ENCODE measurements at places on chromosomes 11 and 22.

DNA sequence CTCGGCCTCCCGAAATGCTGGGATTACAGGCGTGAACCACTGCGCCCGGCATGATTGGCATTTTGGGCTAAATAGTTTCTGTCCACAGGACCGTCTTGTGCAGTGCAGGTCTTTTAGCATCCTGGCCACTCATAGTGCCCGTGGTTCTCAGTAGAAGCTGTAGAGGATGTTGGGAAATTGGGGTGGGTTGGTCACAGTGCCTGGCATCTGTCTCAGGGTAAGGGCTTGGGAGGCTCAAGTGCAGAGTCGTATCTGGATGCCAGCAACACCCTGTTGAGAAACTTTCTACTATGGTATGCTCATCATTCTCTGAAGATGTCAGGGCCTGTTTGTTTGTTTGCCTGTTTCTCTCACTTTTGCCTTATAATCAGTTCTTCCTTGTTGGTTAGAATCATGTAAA, 21.9 kb downstream of the UBE2L3 start:
- DNase-seq: no peak

- DNase-seq: no peak
Measured at GRCh38 chr11:126191379-126192073, 19.9 kb downstream of the RPUSD4 start.

DNA sequence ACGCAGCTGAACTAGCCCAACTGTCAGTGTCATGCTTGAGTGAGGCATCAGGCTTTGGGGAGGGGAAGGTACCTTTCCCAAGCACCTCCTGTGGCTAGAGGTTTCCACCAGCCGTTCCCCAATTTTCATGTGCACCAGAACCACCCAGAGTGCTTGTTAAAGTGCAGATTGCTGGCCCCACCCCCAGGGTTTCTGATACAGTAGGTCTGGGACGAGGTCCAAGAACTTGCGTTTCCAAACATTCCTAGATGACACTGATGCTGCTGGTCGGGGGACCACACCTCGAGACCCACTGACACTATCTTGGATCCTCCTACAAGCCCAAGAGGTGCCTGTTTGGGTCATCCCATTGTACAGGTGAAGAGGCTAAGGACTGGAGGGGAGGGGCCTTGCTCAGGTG, 59.8 kb downstream of the PDE2A start:
- DNase-seq: no peak

DNA sequence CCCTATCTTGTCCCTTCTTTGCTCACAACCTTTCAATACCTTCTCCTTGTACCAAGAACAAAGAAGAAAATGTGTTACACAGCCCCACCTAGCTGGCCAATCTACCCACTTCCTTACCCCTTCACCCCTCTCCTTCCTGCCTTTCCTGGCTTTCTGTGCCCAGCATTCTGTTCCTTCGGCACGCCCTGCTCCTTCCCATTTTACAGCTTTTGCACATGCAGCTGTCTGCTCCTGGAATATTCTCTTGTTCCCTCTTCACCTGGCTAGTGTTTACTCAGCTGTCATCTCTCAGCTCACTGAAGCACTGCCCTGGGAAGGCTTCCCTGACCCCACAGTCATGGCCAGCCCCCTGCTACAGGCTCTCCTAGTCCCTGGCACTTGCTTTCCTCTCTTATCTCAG, 30.7 kb downstream of the SERPINH1 start:
- no peak for DNase-seq

DNA sequence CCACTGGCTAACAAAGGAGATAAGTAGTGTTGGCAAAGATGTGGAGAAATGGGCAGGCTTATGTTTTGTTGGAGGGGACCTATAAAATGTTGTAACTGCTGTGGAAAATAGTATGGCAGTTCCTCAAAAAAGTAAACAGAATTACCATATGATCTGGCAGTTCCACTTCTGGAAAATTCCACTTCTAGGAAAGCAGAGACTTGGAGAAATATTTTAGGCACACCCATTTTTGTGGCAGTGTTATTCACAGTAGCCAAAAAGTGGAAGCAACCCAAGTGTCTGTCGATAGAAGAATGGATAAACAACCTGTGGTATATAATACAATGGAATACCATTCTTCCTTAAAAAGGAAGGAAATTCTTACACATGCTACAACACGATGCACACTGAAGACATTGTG, 57.0 kb upstream of the ADORA2A start:
- DNase-seq: no peak

DNA sequence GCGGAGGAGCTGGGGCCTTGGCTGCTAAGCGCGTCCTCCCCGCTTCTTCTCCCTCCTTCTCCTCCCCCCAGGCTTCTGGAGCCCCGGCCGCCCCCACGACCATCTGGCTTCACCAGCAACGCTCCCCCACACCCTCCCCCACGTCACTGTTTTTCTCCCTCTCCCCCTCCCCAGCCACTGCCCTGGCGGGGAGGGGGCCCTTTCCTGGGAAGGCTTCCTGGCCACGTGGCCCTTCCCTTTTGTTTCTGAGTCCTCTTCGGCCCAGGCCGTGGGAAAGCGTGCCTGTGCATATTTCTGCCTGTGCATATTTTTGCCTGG, 27.7 kb downstream of the RTN4R start:
- DNase-seq: no peak

Measured in cortex of kidney (tissue), 1 donor.